Heart left ventricle (tissue), 16 donors: ENCODE measurements at places on chromosomes 12 and 14. TPM values are rescaled to one million over a fixed set of nuclear protein-coding genes. Genes with fewer than 3 reads are reported as not detected.

GRCh38 chr14:36373982-36374673, 53.7 kb upstream of the MBIP start:
- peak; percentile 62 for DNase-seq

- no peak for DNase-seq
Measured at GRCh38 chr14:51185180-51185579, 54.9 kb upstream of the TMX1 start.

GRCh38 chr14:89658977-89659670, 242.1 kb upstream of the FOXN3 start:
- DNase-seq = no peak

DNA sequence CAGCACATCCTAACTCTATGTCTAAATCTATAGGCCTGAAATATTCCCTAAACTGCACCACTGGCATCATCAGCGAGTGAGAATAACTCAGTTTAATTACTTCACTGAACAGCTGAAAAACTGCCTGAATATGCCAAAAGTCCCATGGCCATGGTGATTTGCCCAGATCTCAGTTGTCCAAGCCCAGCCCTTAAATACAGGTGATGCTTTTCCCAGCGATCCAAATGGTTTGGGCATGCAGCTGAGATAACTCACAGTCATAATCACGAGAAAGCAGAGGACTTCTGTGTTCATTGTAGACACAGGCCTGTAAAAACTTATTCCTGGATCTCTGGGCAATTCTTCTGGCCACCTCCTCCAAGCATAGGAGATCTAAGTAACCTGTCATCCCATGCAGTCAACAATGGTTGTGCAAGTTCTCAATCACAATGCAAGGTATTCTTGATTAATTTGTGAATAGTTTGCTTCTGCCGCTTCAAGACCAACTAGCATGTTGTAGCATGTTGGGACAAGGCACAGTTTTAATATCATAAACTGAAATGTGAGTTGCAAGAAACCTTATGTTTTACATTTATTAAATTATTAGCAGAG, 40.5 kb downstream of the DUSP6 start:
- no peak for DNase-seq

DNA sequence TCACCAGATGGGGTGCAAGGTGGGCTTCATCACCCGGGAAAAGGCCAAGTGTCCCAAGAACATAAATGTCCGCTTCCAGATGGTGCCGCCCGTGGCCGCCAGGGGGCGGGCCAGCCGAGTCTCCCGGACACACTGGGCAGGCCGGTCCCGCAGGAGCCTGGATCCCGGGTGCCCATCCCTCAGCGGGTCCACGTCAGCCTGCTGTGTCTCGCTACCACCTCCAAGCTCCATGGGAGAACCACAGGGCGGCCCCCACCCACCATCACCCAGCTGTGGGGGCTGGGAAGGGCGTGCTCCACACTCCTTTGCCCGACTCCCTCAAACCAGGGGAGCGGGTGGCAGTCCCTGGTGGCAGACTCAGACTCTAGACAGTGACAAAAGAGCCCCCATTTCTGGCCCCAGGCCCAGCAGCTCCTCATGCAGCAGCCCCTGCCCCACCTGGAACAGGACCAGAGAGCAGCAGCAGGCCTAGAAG, 22.0 kb upstream of the NUDT14 start:
- peak; percentile 76 for DNase-seq

GRCh38 chr12:54420766-54421144, 1.7 kb upstream of the ITGA5 start:
- DNase-seq = peak; percentile 47

DNA sequence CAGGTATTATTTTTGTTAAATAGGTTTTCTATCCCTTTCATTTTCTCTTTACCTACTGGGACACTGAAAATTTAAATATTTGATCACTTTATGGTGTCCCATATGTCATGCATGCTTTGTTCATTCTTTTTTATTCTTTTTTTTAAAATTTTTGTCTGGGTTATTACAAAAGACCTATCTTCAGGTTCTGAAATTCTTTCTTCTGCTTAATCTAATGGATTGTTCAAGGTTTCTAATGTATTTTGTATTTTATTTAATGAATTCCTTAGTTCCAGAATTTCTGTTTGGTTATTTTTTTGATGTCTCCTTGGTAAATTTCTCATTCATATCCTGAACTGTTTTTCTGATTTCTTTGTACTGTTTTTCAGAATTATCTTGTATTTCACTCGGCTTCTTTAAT, 20.2 kb upstream of the VASH1 start:
- DNase-seq = no peak

GRCh38 chr12:116306506-116306905, 29.0 kb upstream of the MED13L start:
- DNase-seq = no peak

DNA sequence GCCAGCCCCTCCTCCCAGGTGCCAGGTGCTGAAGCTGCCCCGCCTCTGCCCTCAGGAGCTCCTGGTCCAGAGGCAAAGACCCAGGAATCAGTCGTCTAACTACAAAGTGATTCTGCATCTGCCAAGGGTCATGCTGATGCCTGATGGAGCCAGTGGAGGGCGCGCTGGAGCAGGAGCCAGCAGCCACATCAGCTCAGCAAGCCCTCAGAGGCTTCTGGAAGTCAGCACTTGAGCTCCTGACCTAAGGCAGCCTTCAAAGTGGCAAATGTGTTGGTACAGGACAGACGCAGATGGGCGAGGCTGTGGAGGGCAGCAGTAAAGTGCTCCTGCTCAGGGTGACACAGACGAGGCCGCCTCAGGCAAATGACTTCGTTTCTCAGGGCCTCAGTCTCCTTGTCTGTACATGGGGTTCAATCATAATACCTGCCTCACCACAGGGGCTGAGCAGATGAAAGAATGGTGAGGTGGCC, 10.9 kb downstream of the C12orf43 start:
- DNase-seq = no peak

GRCh38 chr14:96273629-96274028, 17.6 kb downstream of the BDKRB1 start:
- DNase-seq = no peak

GRCh38 chr12:103012884-103013283, 55.4 kb downstream of the ASCL1 start:
- DNase-seq = no peak

- DNase-seq = peak; percentile 62
Measured at GRCh38 chr12:53757101-53757770, 5.5 kb upstream of the CISTR start.

- DNase-seq = peak; percentile 82
Measured at GRCh38 chr12:26271889-26272492, 76.6 kb downstream of the SSPN start.

DNA sequence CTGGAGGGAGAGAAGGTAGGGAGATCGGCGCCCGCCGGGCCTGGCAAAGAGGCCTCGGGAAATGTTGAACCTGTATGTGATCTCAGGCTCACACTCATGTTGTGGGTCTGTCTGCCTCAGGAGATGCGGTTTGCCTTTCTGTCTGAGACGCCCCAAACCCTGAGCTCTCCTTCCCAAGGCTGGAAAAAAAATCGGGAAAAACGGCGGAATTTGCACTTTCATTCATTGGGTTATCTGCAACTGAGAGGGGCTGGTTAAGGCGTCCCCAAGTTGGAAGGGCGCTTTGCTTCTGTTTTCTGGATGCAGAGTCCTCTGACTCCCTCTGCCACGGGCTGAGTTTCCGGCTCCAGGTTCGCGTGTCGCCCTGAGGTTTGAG, 5.0 kb upstream of the HOXC9 start:
- no peak for DNase-seq

DNA sequence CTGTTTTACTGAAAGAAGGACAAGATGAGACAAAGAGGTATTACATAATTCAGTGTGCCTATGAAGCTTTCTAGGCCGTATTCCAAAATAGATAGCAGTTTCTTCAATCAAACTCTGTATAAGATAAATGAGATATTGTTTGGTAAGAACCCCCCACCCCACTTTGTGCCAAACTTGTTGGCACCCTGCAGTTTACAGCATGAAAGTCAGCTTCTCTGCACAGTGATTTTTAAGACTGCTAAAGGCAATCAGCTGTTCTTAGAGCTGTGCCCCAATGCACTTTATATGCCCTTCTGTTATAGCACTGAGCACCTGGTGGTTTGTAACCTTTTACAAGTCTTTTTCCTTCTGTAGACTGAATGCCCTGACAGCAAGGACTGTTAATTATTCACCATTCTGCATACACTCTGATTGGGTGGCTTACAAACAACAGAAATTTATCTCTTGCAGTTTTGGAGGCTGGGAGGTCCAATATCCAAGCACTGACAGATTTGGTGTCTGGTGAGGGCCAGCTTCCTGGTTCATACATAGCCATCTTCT, 76.7 kb downstream of the ANO4 start:
- DNase-seq = no peak

- DNase-seq = peak; percentile 41
Measured at GRCh38 chr12:75868501-75868900, 163.1 kb downstream of the PHLDA1 start.

DNA sequence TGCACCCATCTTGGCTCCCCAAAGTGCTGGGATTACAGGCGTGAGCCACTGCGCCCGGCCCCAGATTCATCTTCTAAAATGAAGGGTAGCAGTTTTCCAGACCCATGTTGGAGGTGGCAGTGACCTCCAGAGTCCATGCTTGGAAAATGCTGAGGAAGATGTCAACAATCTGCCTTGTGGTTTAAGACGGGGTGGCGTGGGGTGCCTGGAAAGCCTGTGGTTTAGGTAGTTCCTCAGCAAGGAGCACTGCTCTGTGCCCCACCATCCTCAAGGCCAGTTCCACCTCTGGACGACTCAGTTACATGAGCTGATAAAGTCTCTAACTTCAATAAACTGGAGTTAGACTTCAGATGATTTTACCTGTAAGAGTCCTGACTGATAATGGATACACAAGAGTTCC, 48.6 kb downstream of the DRAM1 start:
- no peak for DNase-seq

CLEC14A gene
- total RNA-seq = 31.3 TPM

RNASE7 gene
- total RNA-seq = not detected

INHBE gene
- total RNA-seq = not detected

NID2 gene
- total RNA-seq = 58.5 TPM
